ENCODE measurements at places on chromosomes 4 and X.

- DNase-seq, result no peak
Observed at GRCh38 chr4:4677556-4678522, 136.0 kb upstream of the STX18 start.

GRCh38 chrX:11881485-11882170 is 123.6 kb downstream of the MSL3 start:
- no peak for DNase-seq

GRCh38 chr4:119587796-119588195 is 40.8 kb downstream of the PDE5A start:
- DNase-seq, result no peak

- no peak for DNase-seq
Observed at GRCh38 chr4:79450053-79450452, 42.0 kb upstream of the GK2 start.

- no peak for DNase-seq
Observed at GRCh38 chrX:131322651-131323050, 33.5 kb upstream of the IGSF1 start.

DNA sequence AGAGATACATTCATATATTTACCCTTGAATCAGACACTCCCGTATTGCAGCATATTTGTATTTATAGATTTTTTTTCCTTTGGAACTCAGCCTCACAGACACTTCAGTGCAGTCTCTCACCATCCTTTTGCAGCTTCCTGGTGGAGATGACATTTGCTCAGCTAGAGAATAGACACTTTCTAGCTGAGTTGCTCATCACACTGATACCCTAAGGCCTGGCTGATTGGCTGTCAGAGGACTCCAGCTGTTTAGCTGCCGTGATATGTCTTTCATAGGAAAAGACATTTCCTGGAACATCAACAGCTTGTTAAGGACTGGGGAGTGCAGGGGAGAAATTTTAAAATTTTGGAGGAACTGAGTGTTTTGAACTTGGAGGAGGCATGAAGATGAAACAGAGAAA is 429.6 kb downstream of the SMARCA1 start:
- no peak for DNase-seq

DNA sequence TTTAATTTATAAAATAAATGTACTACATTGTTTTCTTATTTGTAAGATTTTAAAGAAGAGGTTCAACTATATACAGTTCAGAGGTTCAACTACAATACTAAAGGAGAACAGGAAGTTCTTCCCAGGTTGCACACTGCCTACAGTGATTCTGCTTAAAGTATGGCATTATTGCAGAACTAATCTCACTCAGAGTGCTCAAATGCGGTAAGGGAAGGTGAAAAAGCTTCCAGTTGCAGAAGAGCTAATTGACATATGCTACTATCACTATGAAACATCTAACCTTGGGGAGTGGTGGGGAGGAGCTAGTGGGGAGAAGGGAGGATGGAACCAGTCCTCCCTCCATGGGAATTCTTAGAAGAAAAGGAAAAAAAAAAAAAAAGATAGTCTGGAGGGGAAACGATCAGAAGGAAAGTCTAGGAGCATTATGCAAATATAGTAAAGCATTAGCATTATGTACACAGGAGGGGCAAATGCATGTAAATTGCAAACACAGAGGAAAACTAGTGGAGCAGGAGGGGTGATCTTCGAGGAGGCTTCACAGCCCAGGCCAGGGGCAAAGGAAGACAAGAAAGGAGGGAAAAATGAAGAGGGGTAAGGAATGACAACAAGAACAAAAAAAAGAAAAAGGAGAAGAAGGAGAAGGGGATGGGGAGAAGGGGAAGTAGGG is 32.0 kb upstream of the MMAA start:
- DNase-seq, result no peak

DNA sequence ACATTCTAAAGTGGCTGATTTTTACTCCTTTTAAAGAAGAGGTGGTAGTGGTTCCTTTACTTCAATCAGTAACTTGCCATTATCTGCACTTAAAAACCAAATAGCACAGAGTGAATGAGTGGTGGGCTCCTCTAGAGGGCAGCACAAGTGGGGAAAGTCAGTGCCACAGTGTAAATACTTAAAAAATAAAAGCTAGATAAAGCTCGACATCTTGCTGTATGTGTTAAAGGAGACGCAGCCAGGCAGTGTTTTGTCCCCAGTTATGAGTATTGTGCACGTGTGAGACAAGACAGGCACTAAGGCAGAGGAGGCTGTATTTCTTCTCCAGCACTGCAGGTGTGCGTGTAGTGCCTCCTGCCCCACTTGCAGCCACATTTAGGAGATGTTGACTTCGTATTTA is 24.6 kb downstream of the NAP1L5 start:
- peak; percentile 40 for DNase-seq

DNA sequence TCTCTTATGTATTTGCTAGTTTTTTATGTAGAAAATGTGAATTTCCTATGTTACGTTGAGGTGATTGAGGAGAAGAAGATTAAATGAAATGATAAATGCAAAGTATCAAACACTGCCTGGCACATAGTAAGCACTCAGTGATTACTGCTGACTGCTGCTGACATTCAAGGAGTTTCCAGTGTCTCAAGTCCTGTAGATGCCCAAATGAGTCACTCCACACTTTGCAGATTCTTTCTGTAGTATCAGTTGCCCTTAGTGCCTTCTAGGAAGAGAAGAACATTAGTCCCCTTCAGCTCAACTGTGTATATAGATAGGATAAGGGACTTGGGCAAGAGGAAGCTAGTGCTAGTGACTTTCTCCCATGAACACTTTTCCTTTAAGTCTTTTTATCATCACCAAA is 240.5 kb upstream of the TEX13A start:
- no peak for DNase-seq

DNA sequence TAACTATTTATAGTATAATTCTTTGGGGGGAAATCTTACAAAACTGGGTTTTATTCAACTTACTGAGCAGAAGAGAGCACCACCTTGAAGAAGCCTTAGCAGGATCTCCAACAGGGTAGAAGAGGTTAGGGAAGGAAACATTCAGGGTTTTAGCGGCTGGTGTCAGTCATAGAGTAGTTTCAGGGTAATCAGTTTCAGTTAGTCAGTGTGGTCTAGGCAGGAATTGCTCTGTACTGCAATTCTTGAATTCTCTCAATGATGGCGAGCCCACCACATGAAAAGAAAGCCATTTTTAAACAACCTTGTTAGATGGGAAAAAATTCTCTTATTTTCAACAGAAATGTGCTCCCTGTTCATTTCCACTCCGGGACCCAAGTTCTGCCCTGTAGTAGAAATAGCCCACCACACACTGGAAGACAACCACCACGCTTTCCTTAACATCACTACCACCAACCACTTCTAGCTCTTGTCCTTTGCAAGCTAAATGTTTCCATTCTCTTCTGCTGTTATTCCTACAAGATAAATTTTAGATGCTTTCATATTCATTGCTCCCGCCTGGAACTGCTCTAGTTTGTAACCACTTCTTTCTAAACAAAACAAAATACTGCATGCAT is 25.9 kb downstream of the COL25A1 start:
- DNase-seq, result no peak

Data from activated naive CD4-positive, alpha-beta T cell treated with anti-CD3 and anti-CD28 coated beads, Interleukin-2, amount 50 U/mL, for 16 hours (primary cell).